ENCODE measurements at places on chromosomes 1 and 21. TPM values are rescaled to one million over a fixed set of nuclear protein-coding genes. Genes with fewer than 3 reads are reported as not detected.

RXRG gene
- total RNA-seq: not detected

C1orf185 gene
- total RNA-seq: not detected

PLA2G2F gene
- total RNA-seq: not detected

- no peak for DNase-seq
Observed at GRCh38 chr1:51331206-51332100, 1.1 kb upstream of the TTC39A start.

DNA sequence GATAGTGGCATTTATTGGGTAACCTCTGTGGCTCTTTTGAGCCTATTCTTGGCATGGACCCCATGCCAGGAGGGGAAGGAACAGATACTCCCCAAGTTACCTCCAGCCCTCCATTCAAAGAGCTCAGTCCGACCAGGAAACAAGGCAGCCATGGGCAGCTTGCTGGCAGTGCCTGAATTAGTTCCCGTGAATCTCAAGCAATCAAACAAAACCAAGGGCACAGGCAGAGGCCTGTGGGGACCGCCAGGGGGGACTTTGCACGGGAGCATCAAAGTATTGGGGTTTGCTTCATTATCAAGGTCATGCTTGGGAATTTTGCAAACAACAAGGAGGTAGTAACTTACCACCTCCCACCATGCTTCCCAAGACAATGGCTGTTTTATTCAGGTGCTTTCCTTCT is 81.2 kb upstream of the IFFO2 start:
- DNase-seq: no peak

DNA sequence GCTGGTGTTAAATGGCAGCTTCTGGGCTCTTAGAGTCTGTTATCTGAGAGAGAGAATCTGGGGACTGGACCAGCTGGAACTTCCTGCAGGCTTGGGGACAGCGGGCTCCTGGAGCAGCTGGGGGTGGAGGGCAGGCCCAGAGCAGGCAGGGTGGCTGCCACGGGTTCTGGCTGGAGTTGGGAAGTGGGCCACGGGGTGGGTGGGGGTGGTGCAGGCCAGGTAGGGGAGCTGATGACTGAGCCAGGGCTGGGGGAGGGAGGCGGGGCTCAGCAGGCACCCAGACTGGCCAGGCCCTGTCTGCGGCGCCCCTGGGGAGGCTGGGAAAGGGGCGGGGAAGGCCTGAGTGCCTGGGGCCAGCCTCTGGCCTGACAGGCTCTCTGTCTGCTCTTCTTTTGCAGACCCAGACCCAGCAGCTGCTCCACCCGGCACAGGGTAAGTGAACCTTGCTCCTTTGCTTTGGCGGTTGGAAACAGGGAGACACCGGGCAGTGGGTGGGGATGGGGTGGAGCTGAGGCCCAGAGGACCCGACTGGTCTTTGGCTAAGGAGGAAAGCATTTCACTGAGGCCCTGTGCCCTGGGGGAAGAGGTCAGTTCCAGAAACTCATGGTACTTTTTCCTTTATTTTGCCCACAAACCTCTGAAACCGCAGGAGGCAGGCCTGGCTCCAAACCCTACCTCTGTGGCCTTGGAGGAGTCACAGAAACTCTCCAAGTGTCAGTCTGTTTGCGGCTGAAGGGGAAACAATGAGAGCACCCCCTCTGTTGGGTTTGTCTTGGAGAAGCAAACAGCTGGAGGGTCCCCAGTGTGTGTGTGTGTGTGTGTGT is 48.8 kb downstream of the ARHGEF10L start:
- DNase-seq: no peak

DNA sequence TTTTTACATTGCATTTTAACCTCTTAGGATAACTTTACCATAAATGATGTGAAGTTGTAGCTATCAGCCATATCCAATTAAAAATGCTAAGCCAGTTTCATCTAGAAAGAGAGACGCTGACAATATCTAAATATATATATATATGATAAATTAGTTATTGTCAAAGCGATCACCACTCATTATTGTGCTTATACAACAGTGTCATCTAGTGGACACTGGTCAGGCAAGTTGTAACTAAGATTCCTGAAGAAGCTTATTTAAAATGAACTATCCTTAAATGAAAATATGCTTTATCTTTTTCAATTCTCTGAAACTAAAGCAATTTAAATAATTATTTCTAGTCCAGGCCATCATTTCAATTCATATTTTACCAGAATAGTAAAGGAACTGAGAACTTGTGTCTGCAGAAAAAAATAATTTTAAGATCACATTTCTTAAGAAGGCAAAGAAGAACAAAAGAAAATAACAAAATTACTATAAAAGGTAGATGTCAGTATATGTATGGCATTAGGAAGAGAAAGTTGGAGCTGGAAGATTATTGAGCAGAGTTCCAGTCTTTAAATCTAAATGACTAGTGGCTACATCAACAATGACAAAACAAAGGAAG is 193.3 kb upstream of the SNX7 start:
- DNase-seq: no peak

DNA sequence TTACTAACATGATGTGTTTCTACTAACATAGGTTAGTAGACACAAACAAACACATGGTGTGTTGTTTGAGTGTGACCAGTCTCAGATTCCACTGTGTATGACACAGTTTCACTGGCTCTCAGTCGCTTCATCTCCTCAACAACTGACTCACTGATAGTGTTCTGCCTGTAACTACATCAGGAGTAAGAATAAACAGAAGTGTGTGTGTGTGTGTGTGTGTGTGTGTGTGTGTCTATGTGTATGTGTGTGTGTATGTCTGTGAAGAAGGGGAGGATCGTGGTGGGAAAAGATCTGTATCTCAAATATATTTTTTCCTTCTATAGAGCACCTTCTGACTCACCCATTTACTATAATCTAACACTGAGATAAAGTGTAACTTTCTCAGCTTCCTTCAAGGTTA is 391.0 kb downstream of the PTPRC start:
- DNase-seq: no peak

GRCh38 chr1:58809325-58810010 is 25.6 kb upstream of the JUN start:
- no peak for DNase-seq
